ENCODE measurements at places on chromosomes 13 and 19.

DNA sequence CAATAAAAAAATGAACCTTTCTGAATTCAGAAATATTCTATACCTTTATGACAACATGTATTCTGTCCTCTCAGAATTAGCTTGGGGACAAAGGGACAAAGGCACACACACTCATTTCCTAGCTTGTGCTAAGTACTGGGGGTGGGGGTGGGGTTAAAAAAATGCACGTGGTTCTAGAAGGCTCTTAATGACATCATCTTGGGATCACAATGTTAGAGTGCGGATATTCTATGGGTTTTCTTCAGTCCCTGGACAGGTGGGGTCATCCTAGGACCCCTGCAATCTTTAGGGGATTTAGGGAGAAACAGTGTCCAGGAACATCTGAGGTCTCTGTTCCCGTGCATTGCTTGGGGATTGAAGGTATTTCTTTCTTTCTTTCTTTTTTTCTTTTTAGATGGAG lies 21.8 kb downstream of the GATAD2A start:
- DNase-seq = no peak

- DNase-seq = peak; percentile 16
These were observed 419.6 kb downstream of the GPC6 start for GRCh38 chr13:93646245-93646644.

DNA sequence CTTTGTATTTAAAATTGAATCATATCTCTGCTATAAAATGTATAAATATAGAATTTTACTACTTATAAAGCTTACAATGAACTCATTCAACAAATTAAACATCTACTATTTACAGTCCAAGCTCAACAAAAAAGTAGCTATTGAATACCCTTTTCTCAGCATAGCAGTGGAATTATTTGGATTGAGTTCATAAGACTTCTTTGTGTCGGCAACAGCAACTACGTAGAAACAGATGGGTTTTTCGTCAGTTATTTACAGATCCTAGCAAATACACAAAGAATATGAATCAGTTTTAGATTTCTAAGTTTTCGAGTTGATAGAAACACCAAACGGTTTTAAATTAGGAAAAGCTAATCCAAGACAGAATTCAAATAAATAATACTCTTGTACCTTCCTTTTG lies 10.4 kb upstream of the NEK3 start:
- no peak for DNase-seq

GRCh38 chr13:48852911-48853727 lies 122.6 kb upstream of the FNDC3A start:
- no peak for DNase-seq

DNA sequence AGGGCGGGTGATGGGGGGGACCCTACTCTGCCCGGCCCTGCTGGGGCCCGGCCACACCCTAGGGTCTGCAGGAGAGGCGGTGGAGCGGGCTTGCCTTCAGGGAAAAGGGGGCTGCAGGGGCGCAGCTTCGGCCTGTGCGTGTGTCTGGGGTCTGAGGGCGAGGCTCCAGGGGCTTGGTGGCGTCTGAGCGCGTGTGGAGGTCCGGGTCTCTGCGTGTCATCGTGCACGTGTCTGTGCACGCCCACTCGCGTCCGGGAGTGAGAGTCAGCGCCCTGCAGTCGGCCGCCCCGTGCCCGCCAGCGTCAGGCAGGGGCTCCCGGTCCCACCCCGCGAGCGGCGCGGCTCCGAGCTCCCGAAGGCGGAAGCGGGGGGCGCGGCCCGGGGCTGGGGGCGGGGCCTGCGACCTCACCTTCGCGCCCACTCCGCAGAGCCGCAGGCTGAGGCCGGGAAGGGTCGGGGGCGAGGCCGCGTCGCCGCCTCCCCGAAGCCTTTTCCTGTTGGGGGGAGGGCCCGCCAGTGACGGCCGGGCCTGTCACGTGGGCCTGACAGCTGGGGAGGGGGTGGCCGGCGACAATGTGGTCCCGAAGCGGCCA lies at the start of gene ARHGAP45:
ARHGAP45 (plus strand) TSS at position 420 of the 593 bp plus-strand sequence. CDS start 239 bp downstream, outside the sequence.
- no peak for DNase-seq

- peak; percentile 57 for DNase-seq
These were observed 1707.6 kb upstream of the SLC10A2 start for GRCh38 chr13:104773775-104774174.

DNA sequence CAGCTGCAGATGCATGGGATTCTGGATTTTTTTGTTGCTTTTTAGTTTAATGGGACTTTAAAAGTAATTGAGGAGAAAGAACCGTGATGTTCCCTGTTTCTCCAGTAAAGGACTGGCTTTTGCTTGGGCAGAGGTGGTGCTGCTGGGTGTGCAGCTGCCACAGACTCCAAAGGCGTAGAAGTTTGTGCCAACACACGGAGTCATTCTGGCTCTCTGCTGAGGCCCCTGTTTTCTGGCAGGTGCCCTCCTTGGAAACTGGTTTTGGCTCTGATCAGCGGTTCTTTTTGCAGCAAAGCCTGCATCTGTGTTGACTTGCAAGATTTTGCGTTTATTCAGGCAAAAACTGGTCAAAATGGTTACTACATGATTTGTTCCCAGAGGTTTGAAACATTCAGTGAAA lies 16.0 kb upstream of the QTRT1 start:
- DNase-seq = no peak

GRCh38 chr13:71242201-71242600 lies 624.8 kb downstream of the DACH1 start:
- peak; percentile 2 for DNase-seq

GRCh38 chr19:8487137-8487851 lies 15.1 kb downstream of the PRAM1 start:
- DNase-seq = no peak
